ENCODE measurements at places on chromosomes 4 and X. TPM values are rescaled to one million over a fixed set of nuclear protein-coding genes. Genes with fewer than 3 reads are reported as not detected.

GRCh38 chr4:19650903-19651864, 600.5 kb upstream of the SLIT2 start:
- no peak for DNase-seq

- no peak for DNase-seq
Observed at GRCh38 chr4:110087070-110087708, 111.2 kb downstream of the ELOVL6 start.

- no peak for DNase-seq
Observed at GRCh38 chr4:142402156-142402555, 443.9 kb downstream of the INPP4B start.

The NKX1-1 gene
- not detected for total RNA-seq

GRCh38 chrX:12962041-12962504, 12.8 kb upstream of the TMSB4X start:
- DNase-seq = no peak

- DNase-seq = no peak
Observed at GRCh38 chr4:138859254-138859653, 156.3 kb upstream of the NOCT start.

DNA sequence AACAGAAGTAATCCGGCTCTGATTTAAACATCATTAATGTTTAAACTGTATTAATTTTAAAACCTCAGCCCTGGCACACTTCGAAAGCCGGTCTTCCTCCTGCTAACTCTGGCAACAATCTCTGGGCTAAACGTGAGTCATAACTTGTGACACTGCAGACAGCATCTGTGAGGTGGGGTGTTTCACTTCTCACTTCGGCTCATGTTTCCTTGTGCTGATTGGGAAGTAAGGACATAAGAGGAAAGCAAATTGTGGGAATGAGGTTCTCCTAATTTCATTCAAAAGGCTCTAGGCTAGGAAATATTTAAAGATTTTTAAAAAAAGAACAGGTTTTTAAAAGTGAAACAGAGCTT, 139.9 kb upstream of the USP9X start:
- no peak for DNase-seq

The CNKSR2 gene
- total RNA-seq = 1.6 TPM

- DNase-seq = no peak
Observed at GRCh38 chr4:22045051-22045630, 96.6 kb upstream of the KCNIP4 start.

The ZMAT1 gene
- 5.4 TPM for total RNA-seq

DNA sequence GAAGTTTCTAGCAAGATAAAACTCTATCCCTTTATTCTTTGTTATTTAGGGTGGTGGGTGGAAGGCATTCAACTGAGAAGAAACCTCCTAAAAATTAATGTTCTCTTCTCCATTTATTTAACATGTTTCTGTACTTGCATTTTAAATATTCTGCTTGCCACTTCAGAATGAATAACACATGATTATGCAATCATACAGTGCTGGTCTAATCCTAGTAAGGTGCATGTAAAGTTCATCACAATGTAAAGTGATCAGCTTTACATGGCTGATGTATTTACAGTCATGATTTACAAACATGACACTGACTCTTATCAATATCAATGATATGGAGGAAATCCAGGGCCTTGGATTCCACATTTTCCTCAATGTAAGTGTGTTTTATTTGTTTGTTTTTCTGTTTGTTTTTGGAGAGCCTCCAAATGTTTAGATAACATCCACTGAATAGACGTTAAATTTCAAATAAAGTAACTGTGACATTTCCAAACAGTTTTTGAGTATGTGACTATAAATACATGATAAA, 342.1 kb upstream of the CTSO start:
- DNase-seq = no peak

The RAB40AL gene
- 0.86 TPM for total RNA-seq

GRCh38 chr4:10803713-10804343, 119.3 kb upstream of the CLNK start:
- DNase-seq = no peak

The ARHGAP36 gene
- total RNA-seq = not detected

The RPGR gene
- total RNA-seq = 17.0 TPM

The GLUD2 gene
- 2.0 TPM for total RNA-seq

DNA sequence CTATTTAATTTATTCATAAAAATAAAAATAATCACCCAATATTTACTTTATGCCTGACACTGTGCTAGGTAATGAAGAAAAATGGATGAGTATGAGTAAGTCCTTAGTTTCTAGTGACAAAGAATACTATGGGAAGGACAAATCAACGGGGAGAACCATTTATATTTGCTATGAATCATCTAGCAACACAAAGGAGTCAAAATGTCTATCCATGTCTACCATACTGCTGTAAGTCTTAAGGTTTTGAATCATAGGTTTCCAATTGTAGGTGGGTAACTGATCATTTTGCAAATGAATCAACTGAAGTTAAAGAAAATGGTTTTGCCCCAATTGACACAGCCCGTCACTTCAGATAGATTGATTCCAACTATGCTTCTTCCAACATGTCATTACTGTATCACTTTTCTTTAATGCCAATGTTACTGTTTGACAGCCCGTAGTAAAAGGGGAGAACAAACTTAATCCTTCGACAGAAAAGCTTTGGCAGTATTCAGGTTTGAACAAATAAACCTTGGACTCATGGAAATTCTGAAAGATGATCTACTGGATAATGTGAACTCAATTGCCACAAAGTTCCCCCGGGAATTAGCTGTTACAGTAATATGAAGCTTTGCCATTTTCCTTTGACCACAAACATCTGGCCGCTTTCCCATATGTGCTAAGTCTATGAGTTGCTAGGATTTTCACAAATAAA, 3.2 kb downstream of the TDO2 start:
- DNase-seq = no peak

The MID2 gene
- 32.1 TPM for total RNA-seq

The ASB11 gene
- not detected for total RNA-seq

DNA sequence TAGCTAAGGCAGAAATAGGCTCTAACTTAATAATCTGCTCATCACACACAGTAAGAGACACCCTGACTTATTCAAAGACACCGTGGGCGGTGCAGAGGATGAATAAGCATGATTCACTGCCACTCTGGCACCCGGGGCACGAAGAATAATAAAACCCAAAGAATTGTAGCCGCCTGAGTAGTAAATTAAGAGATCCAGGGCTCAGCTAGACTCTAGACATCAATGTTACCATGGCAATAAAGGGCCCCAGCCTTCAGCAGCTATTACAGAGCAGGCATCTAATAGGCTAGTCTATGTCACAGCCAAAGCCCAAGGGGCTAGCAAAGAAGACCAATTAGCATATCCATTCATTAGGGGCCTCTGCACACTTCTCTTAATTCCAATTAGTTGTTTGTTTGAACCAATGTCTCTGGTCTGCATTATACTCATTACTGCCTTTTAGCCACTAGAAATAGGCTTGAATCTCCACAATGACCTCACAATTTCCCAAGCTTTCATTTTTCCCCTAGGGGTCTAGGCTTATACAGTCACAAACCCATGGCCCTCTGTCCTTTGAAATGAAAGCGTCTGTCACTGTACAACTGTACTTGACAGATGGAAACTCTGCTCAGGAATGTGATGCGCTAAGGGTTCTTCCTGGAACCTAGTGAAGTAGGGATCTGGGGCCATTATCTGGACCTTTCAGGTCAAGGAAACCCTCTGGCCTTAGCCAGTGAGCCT, 3.0 kb upstream of the ATP1B4 start:
- DNase-seq = no peak

DNA sequence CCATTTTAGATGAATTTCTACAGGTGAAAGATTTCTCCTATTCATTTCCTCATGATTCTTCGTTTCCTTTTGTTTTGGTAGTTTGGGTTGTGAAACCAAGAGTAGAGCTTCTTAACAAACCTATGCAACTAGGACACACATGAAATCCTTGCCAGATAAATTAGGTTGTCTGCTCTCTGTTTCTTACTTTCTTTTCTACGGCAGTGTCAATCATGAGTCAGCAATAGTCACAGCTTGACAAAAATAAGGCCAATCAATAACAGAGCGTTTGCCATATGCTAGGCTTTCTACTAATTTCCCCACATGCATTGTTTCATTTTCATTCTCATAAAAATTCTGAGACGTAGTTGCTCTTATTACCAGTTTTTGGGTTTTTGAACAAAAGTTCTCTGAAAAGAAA, 20.3 kb downstream of the CLRN2 start:
- DNase-seq = no peak

- DNase-seq = no peak
Observed at GRCh38 chr4:180398564-180398963, 1844.6 kb upstream of the TENM3 start.

The JCHAIN gene
- total RNA-seq = 8.8 TPM

DNA sequence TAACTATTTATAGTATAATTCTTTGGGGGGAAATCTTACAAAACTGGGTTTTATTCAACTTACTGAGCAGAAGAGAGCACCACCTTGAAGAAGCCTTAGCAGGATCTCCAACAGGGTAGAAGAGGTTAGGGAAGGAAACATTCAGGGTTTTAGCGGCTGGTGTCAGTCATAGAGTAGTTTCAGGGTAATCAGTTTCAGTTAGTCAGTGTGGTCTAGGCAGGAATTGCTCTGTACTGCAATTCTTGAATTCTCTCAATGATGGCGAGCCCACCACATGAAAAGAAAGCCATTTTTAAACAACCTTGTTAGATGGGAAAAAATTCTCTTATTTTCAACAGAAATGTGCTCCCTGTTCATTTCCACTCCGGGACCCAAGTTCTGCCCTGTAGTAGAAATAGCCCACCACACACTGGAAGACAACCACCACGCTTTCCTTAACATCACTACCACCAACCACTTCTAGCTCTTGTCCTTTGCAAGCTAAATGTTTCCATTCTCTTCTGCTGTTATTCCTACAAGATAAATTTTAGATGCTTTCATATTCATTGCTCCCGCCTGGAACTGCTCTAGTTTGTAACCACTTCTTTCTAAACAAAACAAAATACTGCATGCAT, 25.9 kb downstream of the COL25A1 start:
- DNase-seq = no peak

DNA sequence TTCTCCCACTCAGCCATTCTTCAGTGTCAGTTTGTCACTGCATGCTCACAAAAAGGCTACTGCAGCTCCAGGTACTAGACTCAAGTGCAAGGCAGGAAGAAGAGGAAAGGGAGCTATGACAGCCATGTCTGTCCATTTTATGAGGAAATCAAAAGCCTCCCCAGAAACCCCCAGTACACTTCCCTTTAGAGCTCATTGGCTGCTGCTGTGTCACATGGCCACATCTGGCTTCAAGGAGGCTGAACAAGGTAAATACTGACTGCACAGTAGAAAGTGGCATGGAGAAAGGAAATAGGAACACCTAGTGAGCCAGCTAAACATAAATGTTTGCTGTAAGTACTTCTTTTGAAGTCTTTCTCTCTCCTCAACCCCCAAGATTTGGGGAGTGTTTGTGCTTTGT, 67.2 kb upstream of the FRAS1 start:
- DNase-seq = no peak

DNA sequence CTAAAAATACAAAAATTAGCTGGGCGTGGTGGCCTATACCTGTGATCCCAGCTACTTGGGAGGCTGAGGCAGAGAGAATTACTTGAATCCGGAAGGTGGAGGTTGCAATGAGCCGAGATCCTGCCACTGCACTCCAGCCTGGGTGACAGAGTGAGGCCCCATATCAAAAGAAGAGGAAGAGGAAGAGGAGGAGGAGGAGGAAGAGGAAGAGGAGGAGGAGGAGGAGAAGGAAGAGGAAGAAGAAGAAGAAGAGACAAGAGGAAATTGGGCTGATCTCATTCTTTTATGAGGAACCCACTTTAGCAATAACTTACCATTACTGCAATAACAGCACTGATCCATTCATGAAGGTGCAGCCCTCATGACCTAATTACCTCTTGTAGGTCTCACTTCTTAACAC, 138.9 kb upstream of the GIMD1 start:
- DNase-seq = no peak

- no peak for DNase-seq
Observed at GRCh38 chr4:172992648-172993378, 175.8 kb upstream of the GALNT7 start.

GRCh38 chrX:126489116-126489695, 63.4 kb downstream of the DCAF12L1 start:
- no peak for DNase-seq

The USP17L30 gene
- total RNA-seq = not detected

DNA sequence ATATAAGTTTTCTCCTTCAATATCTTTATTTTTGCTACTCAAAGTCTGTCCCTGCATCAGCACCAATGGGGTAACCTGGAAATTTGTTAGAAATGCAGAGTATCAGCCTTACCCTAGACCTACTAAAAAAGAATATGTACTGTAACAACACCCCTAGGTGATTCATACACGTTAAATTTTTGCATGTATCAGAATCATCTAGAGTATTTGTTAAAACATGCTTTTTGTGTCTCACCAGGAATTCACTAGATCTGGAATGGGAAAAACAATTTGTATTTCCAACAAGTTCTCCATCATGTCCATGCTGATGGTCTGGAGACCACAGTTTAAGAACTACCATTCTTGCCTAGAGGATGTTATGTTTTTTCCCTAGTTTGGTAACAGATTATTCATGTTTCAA, 196.0 kb upstream of the EDNRA start:
- no peak for DNase-seq

The SNCA gene
- 9.1 TPM for total RNA-seq

DNA sequence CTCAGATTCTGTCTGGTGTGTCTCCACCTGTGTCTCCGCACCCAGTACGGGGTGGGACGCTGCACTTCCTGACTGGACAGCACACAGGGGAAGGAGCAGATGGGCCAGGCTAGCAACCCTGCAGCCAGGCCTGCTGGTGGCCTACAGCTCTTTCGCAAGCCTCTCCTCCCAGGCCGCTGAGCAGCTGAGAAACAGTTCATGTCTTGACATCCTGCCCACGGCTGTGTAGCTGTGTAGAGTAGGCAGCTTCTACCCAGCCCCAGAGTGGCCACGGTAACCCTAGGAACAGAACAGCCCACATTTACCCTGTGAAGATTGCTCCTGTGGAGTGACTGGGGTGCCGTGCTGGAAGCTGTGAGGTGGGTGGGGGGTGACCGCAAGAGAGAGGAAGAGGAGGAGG, 38.9 kb downstream of the CCNQ start:
- DNase-seq = no peak

The PAK3 gene
- total RNA-seq = 11.4 TPM

The IL2RG gene
- 4.8 TPM for total RNA-seq

GRCh38 chr4:159496248-159496647, 393.4 kb downstream of the RAPGEF2 start:
- no peak for DNase-seq

The PIR gene
- total RNA-seq = 12.2 TPM

DNA sequence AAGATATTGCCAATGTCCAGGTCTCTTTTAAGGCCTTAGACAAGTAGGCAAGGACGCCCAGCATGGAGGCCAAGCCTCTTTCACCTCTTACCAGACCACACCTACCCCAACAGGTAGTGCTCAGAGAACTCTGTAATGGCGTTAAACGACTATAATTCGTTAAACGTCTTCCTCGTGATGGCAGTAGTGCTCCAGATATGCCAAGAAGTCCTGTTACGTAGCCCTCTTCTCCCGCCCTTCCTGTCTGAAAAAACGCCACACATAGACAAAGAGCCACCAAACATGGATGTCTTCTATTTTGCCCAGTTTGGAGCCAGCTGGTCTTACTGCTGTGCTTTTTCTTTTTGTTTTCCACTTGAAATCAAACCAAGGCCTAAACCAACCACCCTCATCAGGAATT, 190.7 kb downstream of the OR13H1 start:
- DNase-seq = no peak

The LINC00632 gene
- 829 TPM for total RNA-seq

The SATL1 gene
- not detected for total RNA-seq

The HS3ST1 gene
- 3.9 TPM for total RNA-seq
